Activated T-cell treated with anti-CD3 and anti-CD28 coated beads for 24 hours (primary cell): ENCODE measurements at places on chromosomes 1 and 21.

- DNase-seq: no peak
Measured at GRCh38 chr1:44985747-44986359, 542 bp downstream of the EIF2B3 start.

DNA sequence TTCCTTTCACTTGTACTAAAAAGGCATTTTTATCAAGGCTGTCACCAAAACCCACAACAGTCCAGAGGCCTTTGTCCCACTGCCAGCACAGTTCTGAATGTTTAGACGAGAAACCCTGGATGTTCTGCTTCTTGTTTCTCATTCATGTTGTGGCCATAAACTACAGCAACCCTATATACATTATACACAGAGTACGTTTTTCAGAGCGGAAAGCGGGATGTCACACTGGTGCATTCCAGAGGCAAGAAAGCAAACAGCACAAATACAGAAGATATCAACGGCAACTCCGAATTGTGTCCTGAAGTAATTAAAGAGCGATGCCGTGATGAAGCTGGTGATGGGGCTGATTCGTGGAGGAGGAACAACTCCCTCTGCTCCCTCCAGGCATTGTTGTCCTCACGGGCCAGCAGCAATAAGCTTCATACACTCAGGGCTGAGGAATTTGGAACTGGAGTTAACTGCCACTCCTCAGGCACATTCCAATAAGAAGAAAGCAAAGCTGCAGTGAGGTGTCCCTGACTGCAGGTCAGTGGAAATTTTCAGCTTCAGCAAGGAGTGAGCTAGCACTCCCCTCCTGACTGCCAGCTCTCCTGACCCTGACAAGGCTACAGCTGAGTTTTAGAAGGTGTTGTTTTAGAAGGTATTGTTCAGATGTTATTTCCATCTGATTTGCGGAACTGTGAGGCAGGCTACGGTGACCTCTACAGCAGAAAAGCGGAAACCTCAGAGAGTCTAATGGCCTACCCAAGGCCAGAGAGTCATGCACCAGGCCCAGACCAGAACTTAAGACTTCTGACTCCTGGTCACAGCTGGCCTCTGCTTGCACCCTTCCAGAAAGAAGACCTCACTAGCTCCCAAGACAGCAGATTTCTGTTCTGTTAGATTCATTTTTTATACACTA is 149.0 kb downstream of the TGFBR3 start:
- no peak for DNase-seq

GRCh38 chr1:41713141-41713540 is 205.6 kb downstream of the HIVEP3 start:
- no peak for DNase-seq

DNA sequence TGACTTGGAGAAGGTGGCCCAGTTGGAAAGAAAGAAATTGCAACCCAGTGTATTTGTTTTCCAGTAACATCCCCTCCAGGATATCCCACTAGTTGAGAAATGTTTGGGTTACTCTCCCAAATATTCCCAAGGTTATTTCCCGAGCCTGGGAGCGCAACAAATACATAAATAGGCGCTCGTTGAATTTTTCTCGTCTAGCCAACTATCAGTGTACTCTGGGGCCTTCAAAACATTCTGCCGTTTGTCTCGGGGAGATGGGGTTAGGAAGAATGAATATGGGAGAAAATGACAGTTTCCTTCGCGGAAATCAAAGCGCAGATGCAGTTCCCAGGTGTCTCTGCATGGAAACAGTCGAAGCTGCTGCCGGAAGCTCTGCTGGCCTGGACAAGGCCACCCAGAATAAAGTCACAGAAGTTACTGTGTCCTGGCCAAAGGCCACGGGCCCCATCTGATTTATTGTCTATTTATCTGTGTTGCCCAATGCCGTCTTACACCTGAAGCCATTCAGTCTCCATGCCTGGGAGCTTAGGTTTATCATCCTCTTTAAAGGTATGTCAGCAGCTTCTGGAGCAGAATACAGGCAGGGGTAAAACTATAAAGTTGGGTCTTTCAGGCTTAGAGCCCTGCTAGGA is 1.0 kb downstream of the C1orf115 start:
- no peak for DNase-seq

- DNase-seq: no peak
Measured at GRCh38 chr1:65850281-65850680, 57.6 kb downstream of the PDE4B start.

DNA sequence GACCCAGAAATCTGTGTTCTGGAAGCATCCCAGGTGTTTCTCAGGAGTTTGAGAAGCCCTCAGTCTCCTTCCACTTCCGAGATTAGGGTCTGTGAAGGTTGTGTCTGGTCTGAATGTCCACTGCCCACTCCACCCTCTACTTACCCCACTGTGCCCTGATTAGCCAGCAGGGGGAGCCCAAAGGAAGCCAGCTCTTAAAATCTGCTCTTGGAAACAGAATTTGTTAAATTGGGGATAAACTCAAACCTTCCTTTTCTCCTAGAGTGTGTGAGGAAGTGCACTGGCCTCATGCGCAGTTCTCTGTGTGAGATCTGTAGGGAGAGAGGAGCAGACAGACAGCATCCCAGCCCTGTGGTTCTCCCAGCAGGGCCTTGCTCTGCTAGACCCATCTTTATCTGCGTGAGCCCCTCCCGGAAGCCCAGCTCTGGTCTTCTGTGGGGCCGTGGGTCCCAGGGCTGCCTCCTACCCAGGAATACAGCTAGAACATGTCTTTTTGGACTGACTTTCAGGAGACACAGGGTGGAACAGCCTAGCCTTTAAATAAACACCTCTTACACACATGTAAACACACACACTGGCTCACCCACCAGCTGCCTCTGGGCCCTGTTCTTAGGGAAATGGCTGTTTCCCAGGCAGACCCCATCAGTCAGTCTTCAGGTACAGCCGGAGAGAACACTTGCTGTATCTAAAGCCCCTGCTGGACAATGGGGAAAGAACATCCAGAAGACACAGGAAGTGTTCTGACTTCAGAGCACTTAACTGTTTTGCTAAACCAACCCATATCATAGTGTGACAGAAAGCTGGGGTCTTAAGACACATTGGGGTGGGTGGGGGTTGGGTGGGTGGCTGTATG is 52.2 kb downstream of the SMYD2 start:
- peak; percentile 11 for DNase-seq

- DNase-seq: no peak
Measured at GRCh38 chr1:111832521-111833155, 76.9 kb downstream of the DDX20 start.

DNA sequence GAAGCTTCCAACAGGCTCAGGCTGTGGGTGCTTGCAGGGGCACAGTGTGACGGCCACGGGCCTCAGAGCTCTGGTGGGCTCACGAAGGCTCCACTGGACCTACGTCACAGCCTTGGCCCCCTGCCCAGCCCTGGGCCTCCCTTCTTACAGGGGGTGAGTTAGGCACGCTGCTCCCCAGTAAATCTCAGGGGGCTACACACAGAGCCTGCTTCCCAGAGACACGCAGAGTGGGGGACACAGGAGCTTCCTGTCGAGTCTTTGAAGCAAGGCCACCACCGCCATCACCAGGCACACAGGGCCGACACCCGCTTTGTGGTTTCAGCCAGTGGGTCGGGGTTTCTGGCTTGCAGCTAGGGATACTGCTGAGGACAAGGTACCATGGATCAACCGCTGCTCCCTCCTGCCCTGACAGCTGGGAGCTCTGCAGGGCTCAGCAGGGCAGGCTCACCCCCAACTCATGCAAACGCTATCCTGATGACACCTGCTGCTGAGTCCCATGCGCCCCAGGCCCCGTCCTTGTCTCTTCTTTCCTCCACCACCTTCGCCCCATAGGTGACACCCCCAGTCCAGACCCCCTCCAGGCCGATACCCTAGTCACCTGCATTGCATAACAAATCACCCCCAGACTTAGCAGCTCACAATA is 5.5 kb upstream of the CFAP410 start:
- no peak for DNase-seq

DNA sequence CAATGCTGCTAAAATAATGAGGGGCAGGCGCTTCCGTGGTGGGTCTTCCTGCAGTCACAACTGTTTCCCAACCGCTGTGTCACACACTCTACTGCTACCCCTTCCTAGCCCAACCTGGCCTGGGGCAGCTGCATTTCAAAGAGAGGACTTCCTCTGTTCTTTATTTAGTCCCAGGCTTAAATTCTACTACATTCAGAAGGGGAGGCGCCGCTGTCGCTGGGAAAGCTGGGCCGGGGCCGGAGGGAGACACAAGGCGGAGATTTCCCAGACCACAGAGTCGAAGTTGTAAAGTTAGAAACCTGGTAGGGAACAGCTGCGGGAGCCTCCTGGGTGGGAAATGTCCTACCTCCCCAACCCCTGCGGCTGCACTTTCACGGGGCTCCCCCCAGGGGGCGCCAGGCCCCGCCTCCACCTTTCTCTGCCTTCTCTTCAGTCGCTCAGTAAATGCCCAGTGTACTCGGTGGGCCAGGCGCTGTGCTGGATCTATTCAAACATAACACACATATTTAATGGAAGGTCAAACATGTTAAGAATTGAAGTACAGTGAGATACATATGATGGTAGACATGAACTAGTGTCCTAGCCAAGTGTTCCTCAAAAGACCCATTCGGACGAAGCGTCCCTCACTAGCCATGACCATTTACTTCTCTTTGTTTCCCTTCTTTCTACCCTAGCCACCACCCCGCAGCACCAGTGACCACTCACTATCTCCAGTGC is 23.1 kb downstream of the DYRK3 start:
- peak; percentile 45 for DNase-seq

- no peak for DNase-seq
Measured at GRCh38 chr1:98126740-98127139, 205.9 kb upstream of the DPYD start.

DNA sequence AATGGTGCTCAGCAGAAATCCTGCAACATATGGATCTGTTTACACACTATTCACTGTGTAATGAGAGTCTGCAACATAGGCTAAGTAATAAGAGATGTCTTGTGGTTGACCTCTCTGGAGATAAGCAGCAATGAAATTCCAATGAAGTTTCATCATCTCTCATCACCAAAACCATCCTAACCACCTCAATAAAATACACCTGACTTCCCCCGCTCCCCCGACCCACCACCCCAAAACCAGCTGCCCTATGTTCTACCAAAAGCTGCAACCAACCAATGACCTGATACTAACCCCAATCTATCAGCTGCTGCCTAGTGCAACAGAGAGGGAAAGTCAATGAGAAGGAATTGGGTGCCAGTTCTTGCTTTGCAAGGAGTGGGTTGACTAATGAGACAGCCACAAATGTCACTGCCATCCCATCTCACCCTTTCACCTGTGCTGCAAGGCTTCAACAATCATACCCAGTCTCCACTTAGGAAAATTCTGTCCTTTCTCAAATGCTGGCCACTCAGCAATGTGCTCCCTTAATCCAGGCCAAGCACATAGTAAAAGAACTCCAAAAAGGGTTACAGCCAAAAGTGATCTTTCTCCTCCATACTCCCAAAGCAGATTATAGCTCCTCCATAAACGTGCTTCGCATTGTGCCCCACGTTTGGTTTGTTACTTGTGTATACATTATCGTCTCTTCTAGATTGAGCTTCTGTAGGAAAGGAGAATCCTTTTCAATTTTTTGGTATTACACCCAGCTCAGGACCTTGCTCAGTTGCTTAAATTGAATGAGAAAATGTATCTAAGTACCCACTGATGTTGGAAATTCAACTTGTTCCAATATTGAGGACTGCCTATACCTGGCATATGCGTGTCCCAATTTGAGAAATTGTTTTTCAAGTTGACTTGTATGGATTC is 29.0 kb downstream of the MRPL39 start:
- DNase-seq: peak; percentile 72

DNA sequence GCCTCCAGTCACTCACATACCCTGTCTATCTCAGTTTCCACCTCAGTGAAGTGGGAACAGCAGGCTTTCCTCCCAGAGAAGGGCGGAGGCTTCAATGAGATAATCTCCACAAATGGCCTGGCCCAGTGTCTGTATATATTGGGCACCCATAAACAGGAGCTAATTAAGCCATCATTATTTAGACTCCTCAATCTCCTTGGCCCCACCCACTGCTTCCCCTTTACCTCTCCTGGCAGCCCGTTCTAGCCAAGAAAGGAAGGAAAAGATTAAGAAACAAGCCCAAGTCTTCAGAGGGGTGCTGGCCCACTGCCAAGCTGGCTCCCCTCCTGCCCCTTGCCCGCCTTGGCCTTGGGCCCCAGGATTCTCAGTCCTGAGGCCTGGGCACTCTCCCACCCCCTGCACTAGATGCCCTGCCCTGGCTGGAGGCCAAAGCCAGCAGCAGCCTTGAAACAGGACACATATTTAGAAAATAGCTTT is 15.9 kb upstream of the EPB41 start:
- no peak for DNase-seq

DNA sequence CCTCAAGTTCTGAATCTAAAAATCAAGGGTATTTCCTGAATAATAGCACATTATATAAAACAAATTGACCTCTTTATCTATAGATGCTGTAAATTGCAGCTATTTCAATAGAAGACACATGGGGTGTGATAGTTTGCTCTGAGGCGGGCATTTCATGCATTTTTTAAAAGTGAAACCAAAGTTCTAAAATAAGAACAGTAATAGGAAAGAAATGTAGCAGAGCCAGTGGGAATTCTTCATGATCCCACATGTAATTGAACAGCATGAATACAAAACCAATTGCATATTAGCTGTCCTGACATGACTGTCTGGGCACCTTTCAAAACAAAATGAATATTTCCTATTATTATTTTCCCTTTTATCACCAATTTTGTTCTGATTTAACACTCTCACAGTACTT is 85.0 kb downstream of the RGS21 start:
- no peak for DNase-seq

GRCh38 chr1:56202186-56202585 is 377.2 kb downstream of the PLPP3 start:
- DNase-seq: no peak
